ENCODE measurements at places on chromosomes 12 and 14.
A peak's percentile ranks its signal among the peaks of the same experiment; 100 is the strongest.

DNA sequence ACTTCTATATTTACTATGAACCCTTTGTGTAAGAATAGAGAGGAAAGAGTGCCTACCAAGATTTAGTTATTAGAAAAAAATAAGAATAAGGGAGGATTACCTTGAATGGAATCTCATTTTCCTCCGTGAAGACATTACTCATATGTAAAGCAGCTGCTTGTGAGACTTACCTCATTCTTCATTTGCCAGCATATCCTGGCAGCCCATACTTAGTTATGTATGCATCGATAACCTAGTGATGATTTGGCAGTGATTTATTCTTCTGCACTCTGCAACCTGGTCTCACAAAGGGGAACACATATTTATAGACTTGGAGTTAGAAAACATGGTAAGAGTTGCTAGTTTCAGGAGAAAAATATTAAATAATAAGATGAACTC, 56.8 kb downstream of the LRFN5 start:
- peak; percentile 18 for DNase-seq

DNA sequence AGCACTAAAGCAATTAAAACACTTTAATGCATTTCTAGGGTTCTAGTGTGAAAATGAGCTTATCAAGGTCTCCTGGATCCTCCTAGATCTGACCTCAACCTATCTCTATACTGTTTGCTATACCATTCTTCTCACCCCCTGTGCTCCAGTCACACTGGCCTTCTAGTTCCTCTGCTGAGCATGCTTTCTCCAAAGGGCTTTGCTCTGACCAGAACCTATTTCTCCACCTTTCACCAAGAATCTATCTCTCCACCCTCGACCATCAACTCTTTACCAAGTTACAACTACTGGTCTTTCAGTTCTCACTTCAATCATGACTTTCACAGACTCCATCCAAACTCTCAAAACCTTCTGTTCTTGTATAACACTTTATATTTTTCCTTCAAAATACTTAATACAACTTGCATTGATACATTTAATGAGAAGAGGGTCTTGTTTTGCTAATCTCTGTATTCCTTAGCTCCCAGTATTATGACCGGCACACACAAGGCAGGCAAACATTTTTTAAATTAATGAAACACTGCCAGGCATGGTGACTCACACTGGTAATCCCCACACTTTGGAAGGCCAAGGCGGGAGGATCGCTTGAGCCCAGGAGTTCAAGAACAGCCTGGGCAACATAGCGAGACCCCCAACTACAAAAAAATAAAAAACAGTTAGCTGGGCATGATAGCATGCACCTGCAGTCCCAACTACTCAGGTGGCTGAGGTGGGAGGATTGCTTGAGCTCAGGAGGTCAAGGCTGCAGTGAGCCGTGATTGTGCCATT, 22.8 kb downstream of the PPP1R12A start:
- DNase-seq = no peak

DNA sequence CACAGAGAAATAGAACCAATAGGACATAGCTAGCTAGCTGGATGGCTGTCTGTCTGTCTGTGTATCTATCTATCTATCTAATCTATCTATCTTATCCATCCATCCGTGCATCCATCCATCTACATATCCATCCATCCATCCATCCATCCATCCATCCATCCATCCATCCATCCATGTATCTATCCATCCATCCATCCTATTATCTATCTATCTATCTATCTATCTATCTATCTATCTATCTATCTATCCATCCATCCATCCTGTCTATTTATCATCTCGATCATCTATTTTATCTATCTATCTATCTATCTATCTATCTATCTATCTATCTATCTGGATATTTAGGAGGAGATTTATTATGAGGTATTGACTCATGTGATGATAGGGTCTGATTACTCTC, 84.9 kb downstream of the DNAH10 start:
- no peak for DNase-seq

- no peak for DNase-seq
These were observed 4.1 kb downstream of the CD163L1 start for GRCh38 chr12:7439579-7440505.

DNA sequence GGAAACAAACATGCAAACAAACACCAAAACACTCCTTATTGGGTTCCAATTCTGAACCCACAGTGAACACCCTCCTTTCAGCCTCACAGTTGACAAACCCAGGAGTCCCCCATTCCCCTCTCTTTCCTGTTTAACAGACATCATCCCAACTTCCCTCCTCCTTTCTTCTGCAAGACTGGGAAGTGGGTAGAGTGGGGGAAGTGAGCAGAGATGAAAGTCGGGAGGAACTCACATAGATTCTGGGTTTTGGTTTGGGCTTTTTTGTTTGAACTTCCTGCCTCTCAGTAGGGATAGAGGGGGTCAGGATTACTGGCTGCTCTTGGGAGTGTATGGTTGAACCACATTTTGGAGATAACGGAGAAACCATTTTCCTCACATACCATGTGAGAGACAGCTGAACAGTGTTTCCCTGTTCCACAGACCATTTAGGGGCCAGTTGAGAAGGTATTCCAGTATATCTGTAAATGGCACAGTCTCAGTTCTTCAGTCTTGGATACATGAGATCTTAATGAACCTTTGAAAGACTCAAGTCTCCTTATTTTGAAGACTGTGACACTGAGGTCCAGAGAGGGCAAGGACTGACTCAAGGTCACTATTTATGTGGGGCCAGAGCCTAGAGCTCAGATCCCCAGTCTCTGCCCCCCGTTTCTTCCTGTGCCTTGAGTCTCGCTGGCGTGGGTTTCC, 3.9 kb upstream of the GPR84 start:
- DNase-seq = no peak

- peak; percentile 67 for DNase-seq
These were observed 6.3 kb downstream of the TNFRSF1A start for GRCh38 chr12:6335451-6336078.

DNA sequence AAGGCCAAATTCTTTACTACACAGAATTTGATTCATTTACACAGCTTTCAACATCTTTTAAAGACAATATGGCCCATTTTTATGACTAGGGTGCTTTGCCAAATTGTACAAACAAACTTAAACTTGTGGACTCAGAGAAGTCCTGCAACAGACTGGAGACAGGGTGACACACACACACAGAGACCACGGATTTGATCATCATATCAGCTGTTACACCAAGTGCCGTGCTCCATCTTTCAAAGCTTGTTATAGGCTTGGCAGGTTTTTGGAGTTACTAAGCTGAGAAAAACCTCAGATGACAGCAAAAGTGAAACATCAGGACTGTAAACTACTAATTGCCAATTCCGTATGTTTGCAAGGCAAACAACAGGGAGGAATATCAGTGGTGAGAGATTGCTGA, 811.7 kb downstream of the GALC start:
- no peak for DNase-seq

DNA sequence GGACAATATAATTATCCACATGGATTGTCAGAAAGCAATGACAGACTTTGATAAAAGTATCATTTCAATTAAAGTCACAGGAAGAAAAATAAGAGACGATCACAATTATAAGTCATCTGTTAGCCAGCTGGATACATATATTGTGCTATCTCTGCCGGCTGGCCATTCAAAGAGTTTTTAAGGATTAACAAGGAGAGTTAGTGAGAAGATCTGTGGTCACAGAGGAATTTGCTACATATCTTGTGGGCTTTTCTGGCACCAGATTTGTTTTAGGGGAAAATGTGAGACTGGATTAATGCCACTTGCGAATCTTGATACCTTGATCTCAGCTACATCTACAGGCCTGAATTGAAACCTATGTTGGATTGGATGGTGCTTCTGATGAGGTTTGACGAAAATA, 90.9 kb upstream of the MANSC4 start:
- DNase-seq = no peak

DNA sequence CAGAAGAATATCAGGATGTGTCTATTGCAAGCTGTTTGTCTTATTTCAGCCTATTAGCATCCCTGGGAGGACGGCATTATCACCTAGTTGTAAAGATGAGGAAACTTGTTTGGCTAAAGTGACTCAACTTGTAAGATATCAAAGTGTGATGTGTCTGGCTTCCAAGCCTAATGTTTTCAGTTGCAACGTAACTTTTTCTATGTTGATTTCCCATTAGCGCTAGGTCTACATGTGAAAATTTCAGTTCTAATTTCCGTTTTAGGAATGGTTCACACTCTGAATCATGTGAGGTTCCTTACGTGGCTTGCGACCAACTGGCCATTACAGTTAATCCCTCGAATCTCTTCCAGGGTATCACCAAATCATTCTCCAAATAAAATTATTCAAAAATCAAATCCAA, 58.0 kb downstream of the LLPH start:
- DNase-seq = no peak

GRCh38 chr14:59870277-59871165, at the start of gene RTN1:
RTN1 (minus strand) TSS chr14:59870776; CDS start chr14:59870630, 146 bp downstream.
- DNase-seq = peak; percentile 16

DNA sequence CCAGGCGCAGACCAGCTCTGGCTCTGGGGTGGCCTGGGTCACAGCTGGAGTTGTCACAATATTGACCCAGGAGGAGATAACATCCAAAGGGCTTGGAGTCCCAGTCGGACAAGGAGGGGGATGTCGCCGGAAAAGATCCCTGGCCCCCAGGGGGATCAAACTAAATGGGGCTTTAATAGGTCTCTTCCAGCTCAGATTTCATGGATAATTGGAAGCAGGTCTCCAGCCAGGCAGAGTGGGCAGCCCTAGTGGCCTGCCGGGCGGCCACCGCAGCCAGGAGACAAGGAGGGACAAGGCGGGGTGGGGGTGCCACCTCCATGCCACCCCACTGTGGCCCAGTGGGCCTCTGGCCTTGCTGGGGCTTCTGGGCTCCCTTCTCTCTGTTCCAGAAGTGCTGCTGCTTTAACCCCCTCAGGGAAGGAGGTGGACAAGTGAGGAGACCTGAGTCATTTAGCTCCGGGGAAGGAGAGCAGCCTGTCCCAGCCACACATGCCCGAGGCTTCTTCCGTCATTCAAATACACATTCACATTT, 23.1 kb upstream of the PGF start:
- DNase-seq = no peak

DNA sequence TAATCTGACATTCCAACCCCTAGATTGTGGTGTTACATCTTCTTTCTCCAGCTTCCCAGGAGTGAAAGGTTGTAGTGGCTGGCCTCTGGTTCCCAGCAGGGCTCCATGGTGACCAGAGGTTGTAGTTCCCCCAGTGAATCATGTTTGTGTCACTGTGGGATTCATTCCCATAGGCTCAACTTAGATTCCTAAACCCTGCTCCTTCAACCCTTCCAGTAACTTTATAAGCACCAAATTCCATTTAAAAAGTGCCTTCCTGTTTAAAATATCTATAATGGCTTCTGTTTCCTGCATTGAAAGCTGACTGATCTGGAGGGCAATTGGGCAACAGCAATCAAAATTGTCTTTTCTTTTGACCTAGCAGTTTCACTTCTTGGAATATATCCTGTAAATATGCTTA, 40.5 kb upstream of the TBC1D15 start:
- peak; percentile 16 for DNase-seq

DNA sequence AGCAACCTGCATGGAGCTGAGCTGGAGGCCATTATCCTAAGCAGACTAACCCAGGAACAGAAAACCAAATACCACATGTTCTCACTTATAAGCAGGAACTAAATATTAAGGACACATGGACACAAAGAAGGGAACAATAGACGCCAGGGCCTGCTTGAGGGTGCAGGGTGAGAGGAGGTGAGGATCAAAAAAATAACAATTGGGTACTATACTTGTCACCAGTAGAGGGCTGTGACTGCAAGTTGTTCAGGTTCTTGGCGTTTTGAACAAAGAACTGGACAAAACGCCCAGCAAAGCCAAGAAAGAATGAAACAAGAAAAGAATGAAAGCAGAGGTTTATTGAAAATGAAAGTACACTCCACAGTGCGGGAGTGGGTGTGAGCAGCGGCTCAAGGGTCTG, 208.5 kb upstream of the NEDD1 start:
- no peak for DNase-seq

GRCh38 chr14:99407416-99407815, 73.2 kb downstream of the SETD3 start:
- no peak for DNase-seq

DNA sequence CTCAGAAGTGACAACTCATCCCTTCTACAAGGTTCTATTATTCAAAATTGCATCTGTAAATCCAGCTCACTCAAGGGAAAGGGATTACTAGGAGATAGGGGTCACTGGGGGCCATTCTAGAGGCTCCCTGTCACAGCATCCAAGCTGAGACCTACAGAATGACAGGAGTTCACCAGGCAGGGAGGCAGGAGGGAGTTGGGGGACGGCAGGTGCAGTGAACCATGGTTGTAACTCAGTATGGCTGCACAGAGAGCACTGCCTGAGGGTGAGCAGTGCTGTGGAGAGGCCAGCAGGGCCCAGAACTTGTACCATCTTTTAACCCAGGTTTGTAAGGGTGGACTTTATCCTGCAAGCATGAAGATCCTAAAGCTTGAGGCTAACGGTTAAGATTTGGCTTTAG, 37.9 kb upstream of the SINHCAF start:
- no peak for DNase-seq

- DNase-seq = peak; percentile 84
These were observed 11.7 kb upstream of the FBXL14 start for GRCh38 chr12:1606021-1606622.

- no peak for DNase-seq
These were observed 3.1 kb downstream of the CCND2 start for GRCh38 chr12:4276524-4277204.

GRCh38 chr14:67242168-67242420, 859 bp downstream of the PALS1 start:
- no peak for DNase-seq

DNA sequence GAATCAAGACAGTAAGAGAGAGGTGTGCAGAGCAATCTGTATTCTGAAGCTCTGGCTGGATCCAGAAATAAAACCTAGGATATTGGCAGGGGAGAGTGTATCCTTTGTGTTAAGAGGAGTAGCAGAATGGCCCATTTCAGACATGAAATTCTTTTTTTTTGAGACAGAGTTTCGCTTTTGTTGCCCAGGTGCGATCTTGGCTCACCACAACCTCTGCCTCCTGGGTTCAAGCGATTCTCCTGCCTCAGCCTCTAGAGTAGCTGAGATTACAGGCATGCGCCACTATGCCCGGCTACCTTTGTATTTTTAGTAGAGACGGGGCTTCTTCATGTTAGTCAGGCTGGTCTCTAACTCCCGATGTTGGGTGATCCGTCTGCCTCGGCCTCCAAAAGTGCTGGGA, 6.1 kb upstream of the SRGAP1 start:
- DNase-seq = no peak

- DNase-seq = no peak
These were observed 7.4 kb upstream of the TEX22 start for GRCh38 chr14:105390849-105391500.

- no peak for DNase-seq
These were observed 112.8 kb upstream of the IGF1 start for GRCh38 chr12:102593134-102593533.

- no peak for DNase-seq
These were observed 100.6 kb upstream of the BCL2L14 start for GRCh38 chr12:11970155-11970520.

Data from foreskin keratinocyte (primary cell).